NCI-H526 treated with DMSO at 0.1 percent for 48 hours (cell line): ENCODE measurements at places on chromosomes 4 and X.

GRCh38 chr4:17328141-17328815 lies 183.6 kb downstream of the QDPR start:
- DNase-seq = no peak

DNA sequence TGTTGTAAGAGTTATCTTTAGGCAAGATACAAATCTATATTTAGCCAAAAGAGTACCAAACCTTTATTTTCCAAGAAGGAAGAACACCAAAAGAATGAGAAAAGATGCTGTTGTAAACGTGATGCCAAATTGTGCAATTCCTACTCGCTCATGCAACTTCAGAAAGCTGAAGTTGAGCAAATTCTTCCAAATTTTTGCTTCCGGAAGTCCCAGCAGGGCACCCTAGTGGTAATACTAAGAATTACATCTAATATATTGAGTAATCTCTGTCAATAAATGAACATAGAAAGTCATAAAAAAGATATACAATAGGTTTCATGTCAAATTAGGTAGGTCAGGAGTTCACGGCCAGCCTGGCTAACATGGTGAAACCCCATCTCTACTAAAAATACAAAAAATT lies 36.0 kb upstream of the SMARCAD1 start:
- no peak for DNase-seq

DNA sequence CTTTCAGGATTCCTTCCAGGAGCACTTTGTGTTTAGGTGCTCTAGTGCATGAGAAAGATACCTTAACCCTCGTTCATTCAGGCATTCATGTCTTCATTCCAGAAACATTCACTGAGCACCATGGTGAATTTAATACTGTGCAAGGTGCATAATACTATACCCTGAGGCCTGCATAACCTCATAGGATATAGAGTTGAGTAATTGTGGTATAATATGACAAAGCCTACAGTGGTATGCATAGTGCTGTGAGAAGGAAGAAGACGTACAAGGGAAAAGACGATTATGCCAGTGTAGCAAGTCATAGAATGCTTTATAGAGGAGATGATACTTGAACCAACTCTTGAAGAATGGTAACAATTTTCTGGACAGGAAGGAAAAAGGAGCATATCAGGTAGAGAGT lies 34.3 kb downstream of the MTM1 start:
- no peak for DNase-seq

DNA sequence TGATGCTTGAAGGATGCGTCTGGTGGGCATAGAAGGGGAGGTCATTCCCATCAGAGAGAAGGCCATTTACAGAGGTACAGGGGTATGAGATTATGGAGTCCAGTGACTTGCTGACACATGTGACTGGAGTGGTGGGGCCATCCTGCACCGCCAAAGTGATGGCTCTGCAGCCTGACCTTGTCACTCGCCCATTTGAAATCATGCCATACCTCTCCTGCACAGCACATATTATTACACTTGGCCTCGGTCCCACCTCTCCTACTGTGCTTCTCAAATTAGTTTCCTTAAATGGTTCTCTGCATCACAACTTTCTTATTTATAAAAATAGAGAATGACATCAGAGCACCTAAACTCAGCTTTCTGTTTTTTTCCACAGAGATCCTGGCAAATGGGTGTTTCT lies 60.7 kb upstream of the HAND2 start:
- no peak for DNase-seq

GRCh38 chrX:39840133-39840532 lies 257.6 kb downstream of the BCOR start:
- no peak for DNase-seq

- DNase-seq = no peak
Measured at GRCh38 chr4:36173905-36174304, 70.4 kb downstream of the ARAP2 start.

DNA sequence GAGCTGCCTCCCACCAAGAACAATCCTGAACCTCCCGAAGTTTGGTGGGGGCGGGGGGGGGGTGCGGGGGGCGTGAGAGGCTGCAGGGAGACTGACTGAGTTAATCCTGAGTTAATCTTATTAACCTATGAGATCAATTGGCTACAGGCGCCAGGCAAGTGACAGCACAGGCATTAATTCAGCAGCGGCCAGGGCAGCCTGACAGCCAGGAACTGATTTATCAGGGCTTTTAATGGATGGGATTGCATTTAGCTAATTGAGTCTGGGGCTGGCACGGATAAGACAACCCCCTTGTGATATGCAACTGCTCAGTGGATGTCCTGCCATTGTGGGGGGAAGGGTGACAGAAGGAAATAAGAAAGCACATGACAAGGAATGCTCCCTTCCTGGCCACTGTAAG lies 16.3 kb downstream of the RTL5 start:
- no peak for DNase-seq

GRCh38 chrX:71236836-71237235 lies 13.8 kb downstream of the GJB1 start:
- DNase-seq = no peak

- no peak for DNase-seq
Measured at GRCh38 chr4:125693228-125693627, 378.5 kb downstream of the FAT4 start.

- DNase-seq = no peak
Measured at GRCh38 chr4:82248903-82249632, 124.7 kb downstream of the HNRNPD start.

DNA sequence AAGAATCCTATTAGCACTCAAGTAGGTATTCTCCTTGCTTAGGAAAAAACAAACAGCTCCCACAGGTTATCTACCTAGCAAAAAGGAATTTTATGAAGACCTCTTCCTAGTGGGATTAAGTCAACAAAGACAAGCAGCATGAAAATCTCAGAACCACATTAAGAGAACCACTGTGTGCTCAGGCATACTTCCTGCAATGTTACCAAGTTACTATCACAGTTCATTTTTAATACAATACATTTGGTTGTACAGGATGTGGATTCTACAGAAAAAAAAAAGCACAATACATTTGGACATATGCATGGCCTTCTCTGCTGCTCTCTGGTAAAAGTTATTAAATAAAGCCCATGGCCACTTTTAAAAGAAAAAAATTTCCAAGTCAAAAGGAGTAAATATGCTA lies 193.7 kb downstream of the PPP3CA start:
- DNase-seq = no peak
